Gastroesophageal sphincter (tissue), 4 donors: ENCODE measurements at places on chromosomes 4 and X. TPM values are rescaled to one million over a fixed set of nuclear protein-coding genes. Genes with fewer than 3 reads are reported as not detected.

FREM3 gene
- total RNA-seq, result not detected

NHS gene
- 12.3 TPM for total RNA-seq

MAGEE1 gene
- total RNA-seq, result 3.2 TPM

TMEM144 gene
- total RNA-seq, result 8.6 TPM

SSX1 gene
- total RNA-seq, result not detected

POU4F2 gene
- not detected for total RNA-seq

ARHGAP10 gene
- 232 TPM for total RNA-seq

BEND4 gene
- total RNA-seq, result 0.12 TPM

SH3BGRL gene
- 353 TPM for total RNA-seq

ADAM29 gene
- not detected for total RNA-seq

WAS gene
- total RNA-seq, result 5.4 TPM

MTMR8 gene
- 2.3 TPM for total RNA-seq

PCSK1N gene
- 2.3 TPM for total RNA-seq

CHRDL1 gene
- 243 TPM for total RNA-seq

SMIM10 gene
- total RNA-seq, result 8.6 TPM

IL13RA1 gene
- total RNA-seq, result 96.5 TPM

VMA21 gene
- total RNA-seq, result 28.6 TPM

ANTXR2 gene
- total RNA-seq, result 440 TPM

LDB2 gene
- total RNA-seq, result 23.6 TPM

IL21 gene
- total RNA-seq, result not detected
